Cerebellar nuclear complex (tissue), 1 donor: ENCODE measurements at places on chromosomes 4 and X.
A peak's percentile ranks its signal among the peaks of the same experiment; 100 is the strongest.

GRCh38 chr4:165967486-165967885 is 94.4 kb downstream of the TLL1 start:
- DNase-seq = no peak

DNA sequence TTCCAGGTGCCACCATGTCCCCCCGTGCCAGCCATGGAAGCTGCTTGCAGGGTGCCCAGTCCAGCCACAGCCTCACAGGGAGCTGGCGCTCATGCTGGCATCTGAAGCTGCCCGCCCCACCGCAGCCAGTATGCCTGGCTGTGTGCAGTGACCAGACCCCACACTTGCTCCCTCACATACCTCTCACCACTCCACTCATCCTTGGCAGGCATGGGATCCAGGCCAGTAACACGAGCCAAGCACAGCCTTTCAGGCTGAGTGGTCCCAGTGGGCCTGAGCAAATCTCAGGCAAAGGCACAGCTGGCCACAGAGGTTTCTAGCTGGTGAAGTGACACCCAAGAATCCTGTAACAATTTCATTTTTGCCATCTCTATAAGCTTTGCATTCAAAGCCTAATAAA is 48.4 kb upstream of the SEC24B start:
- no peak for DNase-seq

DNA sequence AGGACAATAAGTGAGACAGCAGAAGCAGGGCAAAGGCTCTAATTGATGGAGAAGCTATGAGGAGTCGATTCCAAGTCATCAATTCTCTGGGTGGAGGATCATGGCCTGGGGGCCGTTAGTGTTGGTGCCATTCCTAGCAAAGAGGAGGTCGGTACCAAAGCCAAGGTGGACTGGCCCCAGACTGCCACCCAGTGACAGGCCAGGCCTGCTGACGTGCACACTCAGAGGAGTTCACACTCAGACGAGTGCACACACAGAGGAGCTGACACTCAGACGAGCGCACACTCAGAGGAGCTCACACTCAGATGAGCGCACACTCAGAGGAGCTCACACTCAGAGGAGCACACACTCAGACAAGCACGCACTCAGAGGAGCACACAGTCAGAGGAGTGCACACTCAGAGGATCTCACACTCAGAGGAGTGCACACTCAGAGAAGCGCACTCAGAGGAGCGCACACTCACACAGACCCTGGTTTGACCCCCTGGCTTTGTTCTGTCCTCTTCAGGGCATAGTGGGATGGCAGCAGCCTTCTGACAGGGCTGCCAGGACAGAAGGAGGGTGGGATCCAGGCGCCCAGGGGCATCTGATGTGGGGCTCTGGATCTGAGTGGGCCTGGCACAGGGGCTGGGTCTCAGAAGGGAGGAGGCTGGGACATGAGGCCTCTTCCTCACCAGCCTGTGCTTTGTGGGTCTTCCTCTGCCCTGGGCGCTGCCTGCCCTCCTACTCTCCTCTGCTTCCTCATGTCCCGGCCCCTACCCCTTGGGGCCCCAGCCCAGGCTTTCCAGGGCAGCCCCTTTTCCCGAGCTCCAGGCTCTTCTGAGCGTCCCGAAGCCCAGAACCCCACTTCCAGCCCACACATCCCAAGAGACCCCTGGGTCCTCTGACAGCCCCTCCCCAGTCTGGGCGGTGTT is 41.7 kb upstream of the NKX1-1 start:
- no peak for DNase-seq

GRCh38 chr4:125847518-125847917 is 532.8 kb downstream of the FAT4 start:
- DNase-seq = no peak

GRCh38 chrX:36314303-36314702 is 394.8 kb downstream of the CFAP47 start:
- DNase-seq = no peak

GRCh38 chr4:25441519-25442117 is 64.6 kb downstream of the ANAPC4 start:
- no peak for DNase-seq

DNA sequence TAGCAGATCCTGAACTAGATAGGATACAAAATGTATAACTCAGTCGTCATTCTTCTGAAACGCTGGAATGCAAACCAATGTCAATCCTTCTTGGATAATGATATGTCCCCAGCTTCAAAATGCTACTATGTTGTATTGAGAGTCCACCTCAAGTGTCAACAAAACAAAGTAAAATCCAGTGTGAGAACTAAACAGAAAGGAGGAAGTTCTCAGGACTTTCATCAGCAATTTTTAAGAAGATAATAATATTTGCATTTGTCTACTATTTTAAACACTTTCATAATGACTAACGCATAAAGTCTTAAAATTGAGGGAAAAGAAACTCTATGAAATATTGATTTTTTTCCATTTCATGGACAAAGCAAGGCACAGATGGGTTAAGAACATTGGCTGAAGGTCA is 36.3 kb downstream of the SOD3 start:
- no peak for DNase-seq

DNA sequence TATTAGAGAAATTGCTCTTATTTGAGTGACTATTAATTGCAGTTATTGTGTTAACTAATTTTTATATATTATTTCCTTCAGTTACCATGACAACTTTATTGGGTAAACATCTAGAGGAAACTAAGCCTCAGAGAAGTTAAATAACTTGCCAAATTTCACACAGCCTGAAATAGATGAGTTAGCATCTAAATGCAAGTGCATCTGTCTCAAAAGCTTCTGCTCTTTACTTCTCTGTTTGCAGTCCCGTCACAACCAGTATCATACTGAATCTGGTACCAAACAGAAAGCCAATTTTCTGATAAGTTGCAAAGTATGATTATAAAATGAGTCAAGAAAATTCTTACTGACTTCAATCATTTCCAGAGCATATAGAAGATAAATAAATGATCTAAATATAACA is 1544.9 kb upstream of the PCDH7 start:
- no peak for DNase-seq

- DNase-seq = no peak
Measured at GRCh38 chr4:56686537-56687231, 5.6 kb upstream of the HOPX start.

DNA sequence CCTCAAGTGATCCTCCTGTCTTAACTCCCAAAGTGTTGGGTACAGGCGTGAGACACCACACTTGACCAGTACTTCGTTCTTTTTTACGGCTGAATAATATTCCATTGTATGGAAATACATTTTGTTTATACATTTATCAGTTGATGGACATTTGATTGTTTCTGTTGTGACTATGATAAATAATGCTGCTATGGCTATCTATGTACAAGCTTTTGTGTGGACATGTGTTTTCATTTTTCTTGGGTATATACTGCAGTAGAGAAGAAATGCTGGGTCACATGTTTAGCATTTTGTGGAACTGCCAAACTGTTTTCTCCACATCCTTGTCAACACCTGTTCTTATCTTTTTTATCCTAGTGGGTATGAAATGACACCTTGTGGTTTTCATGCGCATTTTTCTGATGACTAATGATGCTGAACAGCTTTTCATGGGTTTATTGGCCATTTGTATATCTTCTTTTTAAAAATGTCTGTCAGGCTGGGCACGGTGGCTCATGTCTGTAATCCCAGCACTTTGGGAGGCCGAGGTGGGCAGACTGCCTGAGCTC is 37.3 kb downstream of the SAT1 start:
- no peak for DNase-seq

GRCh38 chrX:32116047-32116446 is 1044.2 kb upstream of the FTHL17 start:
- DNase-seq = no peak

DNA sequence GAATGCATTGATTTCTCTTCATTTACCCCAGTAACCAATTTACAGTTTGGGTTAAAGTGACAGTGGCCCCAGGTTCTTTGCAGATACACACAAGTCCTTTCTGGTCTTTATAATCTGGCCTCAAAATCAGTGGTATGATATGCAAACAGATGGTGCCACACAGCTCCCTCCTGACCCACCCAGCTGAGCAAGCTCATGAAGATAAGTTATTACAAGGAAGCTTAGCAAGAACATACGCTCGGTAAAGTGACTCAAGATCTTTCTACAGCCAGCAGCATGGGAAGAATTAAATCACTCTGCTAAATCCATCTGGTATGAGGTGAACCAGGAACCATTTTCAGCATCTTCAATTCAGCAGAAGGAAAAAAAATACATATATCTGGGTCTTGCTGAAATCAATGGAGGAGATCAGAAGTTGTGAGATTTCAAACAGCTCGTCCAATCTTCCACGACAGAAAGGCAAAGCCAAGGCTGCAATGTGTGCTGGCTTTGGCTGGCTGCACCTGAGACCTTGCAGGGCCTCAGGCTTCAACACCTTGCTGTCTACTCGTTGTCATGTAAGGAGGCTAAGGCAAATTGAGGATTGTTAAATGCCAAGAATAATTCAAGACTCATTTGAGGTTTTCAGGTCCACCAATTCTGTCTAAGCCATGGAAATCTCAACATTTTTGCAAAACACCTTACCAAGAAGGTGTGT is 28.2 kb downstream of the SEL1L3 start:
- no peak for DNase-seq

GRCh38 chrX:153521034-153521433 is 3.6 kb downstream of the ATP2B3 start:
- peak; percentile 69 for DNase-seq

DNA sequence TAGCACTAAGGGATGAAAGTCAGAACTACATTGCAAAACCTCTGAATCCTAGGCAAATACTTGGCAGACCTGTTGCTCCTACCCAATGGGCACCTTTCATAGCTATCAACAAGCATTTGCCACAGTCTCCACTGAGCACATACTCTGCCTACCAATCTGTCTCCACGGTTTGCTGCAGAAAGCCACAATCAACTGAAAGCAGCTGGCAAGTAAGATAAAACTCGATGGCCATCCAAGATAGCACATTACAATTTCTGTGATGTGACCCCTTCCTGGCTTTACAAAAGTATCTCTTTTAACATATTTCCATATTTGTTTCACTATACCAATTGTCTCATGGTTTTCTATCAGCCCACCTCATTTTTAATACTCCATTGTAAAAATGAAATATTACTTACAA is 1060.5 kb upstream of the INTU start:
- DNase-seq = no peak

GRCh38 chr4:172815499-172816164 is 353.0 kb upstream of the GALNT7 start:
- DNase-seq = no peak

- DNase-seq = no peak
Measured at GRCh38 chrX:2385224-2385623, 115.6 kb downstream of the DHRSX start.

DNA sequence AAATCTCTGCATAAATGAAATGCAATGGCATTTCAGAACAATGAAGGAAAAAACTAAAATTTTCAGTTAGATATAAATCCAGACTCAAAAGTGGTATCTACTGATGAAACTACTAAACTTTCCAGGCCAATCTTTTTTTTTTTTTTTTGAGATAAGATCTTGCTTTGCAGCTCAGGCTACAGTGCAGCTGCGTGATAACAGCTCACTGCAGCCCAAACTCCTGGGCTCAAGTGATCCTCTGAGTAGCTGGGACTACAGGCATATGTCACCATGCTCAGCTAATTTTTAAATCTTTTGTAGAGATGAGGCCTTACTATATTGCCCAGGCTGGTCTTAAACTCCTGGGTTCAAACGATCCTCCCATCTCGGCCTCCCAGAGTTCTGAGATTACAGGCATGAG is 1228.2 kb upstream of the ADGRL3 start:
- DNase-seq = no peak

DNA sequence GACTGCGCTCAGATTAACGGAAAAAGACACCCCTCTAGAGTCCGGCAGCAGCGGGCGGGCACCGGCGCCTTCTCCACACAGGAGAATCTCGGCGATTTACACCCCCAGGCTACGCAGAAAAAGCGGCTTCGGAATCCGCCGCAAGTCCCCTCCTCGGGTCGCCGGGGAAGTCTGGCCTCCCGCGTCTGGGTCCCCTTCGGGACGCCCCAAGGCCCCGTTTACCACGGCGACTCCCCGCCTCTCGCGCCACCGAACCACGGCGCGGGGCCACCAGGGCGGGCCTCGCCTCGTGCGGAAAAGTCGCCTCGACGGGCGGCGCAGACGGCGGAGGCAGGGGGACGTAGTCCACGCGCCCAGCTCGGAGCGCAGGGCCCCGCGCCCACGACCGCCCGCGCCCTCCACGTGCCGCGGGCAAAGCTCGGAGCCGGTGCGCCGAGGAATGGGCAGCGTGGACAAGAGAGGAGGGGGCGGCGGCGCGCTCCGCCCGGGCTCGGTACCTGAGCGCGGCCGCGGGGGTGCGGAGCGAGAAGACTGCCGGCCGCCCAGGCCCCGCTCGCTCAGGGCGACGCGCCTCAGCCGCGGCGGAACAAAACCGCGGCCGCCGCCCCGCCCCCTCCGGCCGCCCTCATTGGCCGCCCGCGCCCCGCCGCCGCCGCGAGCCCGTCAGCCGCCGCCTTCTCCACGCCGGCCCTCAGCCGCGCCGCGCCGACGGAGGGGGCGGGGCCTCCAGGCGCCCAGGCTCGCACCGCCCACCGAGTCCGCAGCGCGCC is at the start of gene FAM53A:
FAM53A (minus strand) TSS at position 578 of the 770 bp plus-strand sequence. CDS start 15,572 bp downstream, outside the sequence.
- no peak for DNase-seq

- no peak for DNase-seq
Measured at GRCh38 chr4:14111730-14112181, 484.2 kb upstream of the BOD1L1 start.

- DNase-seq = no peak
Measured at GRCh38 chr4:142267101-142267500, 579.0 kb downstream of the INPP4B start.

DNA sequence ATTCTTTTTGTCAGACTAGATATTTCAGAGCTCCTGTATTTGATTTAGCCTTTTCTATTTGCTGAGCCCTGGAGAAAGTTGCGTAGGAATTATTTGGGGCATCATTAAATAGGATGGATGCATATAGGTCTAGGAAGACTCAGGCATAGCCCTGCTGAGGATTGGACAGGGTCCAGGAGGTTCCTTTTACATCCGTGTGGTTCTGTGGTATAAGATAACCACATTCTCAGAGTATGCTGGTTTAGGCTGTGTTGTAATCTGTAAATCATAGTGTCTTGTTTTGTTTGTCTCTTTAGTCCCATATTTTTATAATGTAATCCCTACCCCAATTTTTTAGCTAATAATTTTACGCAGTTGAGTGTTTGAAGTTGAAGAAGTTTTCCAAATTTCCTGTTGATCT is 513.7 kb downstream of the RPA4 start:
- DNase-seq = no peak

DNA sequence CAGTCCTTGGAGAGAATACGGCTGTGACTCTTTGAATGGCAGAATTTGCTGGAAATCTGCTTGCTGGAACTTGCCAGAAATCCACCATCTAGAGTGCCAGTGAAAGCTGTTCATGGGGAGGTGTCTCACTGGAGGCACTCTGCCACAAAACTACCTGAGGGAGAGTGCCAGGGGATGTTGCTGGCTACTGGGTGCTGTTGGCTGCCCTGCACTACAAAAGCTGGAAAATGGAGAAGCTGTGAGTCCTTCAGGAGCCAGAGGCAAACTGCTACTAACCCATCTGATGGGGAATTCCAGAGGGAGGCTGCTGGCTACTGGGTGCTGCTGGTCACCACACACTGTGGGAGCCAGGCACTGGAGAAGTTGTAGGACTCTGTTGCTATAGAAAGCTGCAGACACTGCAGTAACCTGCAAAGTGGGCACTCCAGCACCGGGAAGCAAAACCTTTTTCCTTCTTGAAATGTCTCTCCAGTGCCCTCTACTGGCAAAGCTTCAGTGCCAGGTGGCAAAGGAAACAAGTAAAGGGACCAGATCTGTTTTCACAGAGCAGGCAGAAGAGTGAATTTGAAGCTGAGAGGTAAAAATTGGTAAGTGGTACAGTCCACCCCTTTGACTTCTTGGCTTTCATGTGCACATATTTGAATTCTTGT is 47.8 kb upstream of the HSD17B10 start:
- DNase-seq = no peak
